T follicular helper cell (primary cell): ENCODE measurements at places on chromosomes 7 and 10.

GRCh38 chr7:150462413-150462812 is 12.0 kb downstream of the GIMAP8 start:
- no peak for DNase-seq

- no peak for DNase-seq
Measured at GRCh38 chr7:149725916-149726315, 47.5 kb downstream of the ZNF467 start.

DNA sequence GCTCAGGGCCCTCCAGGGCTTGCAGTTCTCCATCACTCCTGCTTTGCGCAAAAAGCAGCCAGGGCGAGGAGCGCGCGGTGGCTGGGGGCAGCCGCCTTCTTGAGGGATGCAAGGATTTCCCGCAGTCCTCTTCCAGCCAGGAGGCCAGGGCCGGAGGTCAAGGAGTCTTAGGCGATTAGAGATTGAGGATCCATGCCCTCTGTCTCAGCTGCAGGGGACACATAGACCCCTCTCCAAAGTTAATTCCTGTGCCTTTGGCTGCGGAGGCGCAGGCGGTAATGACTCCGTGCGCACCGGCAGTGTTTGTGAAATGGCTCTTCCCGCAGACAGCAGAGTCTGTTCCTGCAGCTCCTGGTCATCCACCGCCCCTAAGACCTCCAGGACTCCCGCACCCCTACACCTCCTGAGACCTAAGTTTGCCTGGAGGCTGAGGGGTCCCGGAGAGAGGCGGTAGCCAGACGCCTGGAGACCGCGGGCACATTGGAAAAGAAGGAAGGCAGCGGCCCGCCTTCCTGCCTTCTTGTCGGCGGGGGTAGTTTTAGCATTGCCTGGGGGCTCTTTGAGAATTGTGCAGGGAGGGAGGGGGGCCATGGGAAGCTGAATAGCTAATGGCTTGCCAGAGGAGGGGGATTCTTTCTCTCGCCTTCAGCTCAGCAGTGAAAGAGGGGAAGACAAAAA is 3.3 kb upstream of the NEUROG3 start:
- DNase-seq = no peak

DNA sequence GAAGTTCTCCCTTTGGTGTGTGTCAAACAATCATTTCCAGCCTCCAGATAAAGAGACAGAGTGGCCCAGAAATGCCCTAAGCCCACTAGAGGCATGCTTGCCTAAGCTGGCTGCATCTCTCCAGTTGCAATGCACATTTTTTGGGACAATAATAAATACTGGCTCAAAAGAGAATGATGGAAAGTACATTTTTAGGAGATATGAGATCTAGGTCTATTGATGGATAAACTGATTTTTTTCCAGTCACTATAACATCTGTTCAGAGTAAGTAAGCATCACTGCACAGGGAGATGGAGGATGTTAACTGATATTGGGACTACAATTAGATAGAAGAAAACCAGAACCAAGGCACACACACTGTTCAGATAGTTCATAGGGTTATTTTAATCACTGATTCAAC is 553.0 kb downstream of the GRM8 start:
- DNase-seq = no peak

DNA sequence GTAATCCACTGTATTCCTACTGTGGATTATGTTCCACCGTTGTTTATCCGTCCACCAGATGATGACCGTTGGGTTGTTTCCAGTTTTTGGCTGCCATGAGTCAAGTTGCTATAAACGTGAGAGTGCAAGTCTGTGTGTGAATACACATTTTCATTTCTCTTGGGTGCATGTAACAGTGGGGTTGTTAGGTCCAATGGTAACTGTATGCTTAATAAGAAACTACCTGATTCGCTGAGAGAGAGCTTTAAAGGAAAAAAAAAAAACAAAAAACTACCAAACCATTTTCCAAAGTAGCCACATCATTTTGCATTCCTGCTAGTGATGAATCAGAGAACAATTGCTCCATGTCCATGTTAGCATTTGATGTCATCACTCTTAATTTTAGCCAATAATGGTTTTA is 15.9 kb downstream of the UBN2 start:
- DNase-seq = no peak

DNA sequence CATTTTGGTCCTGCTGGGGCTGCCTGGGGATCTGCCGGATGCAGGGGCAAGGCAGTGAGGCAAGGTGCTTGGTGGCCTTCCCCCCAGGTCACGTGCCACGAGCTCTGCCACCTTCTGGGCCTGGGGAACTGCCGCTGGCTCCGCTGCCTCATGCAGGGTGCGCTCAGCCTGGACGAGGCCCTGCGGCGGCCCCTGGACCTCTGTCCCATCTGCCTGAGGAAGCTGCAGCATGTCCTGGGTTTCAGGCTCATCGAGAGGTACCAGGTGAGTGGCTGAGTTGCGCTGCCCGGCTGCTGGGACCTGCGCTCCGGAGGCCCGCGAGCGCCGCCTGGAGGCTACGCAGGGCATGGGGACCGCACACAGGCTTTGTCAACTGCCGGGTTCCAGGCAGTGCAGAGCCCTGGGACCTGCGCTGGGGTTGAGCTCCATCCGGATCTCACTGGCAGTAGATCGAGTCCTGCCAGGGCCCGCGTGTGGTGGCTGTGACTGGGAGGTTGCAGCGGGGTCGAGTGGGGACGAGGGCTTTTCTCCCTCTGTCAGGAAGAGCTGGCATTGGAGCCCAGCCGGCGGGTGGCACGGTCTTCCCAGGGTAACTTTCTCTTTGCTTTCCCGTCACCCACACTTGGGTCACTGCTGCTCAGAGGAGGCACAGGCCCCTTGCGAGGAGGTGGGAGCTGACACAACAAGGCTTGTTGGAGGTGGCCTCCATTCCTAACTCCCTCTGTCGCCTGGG is 21.7 kb downstream of the AMZ1 start:
- peak; percentile 65 for DNase-seq

GRCh38 chr10:75115137-75115536 is 3.7 kb downstream of the SAMD8 start:
- no peak for DNase-seq

DNA sequence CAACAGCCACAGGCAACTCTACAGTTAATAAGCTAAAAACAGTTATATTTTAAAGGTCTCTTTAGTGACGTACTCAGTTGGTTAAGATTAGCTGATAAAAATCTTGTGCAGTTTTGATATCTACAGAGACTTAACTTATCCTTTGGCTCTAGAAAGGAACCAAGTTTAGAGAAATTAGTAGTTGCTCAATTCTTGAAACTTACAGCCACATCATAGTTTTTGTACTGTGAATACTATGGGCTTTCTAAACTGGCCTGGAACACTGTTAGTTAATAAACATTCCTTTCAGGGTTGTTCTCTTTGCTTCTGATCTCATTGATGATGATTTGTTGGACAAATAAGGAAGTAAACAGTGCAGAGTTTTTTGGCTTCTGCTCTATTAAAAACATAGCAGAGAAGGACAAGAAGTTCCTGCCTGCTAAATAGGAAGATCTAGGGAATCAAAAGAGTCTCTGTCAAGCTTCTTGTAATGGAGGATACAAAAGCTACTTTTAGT is 73.1 kb downstream of the MKLN1 start:
- DNase-seq = no peak

GRCh38 chr7:28434510-28434909 is 22.2 kb downstream of the CREB5 start:
- DNase-seq = no peak

DNA sequence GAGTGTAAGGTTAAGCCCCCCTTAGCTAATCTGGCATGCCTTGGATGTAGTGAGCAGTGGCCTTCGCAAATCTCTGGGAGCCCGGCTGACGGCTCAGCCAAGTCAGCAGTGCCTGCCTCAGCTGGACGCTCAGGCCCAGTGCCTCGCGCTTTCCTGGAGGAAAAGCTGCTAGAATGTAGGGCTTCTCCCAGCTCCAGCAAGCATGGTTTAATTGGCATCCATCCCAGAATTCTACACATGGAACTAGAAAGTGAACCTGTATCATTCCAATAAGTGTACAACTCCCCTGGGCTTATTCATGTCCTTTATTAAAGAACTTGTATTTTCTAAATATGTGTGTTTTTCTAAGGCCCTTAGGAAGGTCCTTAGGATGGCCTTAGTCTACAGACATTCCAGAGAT is 287.8 kb upstream of the SHH start:
- no peak for DNase-seq

DNA sequence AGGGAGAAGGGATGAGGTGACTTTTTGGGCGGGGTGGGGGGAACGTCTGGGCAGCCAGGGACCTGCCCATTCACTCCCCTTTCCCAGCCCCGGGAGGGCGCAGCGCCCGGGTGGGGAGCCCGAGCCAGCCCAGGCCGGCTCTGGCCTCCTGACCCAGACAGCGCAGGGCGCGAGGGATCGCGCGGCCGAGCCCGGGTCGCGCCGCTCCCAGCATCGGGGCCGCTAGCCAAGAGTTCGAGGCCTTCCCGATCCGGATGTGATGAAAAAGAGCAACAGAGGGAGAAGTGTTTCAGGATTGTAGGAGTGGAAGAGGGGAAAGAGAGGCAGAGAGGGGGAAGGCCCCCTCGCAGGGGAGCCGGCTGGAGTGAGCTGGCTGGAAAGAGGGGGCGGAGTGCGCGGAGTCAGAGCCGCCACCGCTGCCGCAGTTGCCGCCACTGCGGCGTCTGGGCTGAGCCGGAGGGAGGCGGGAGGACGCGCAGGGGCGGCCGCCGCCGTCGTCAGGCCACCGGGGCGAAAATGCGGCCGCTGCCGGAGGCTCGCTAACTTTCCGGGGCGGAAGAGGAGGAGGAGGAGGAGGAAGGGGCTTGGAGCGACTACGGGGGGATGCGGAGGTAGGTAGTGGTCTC is at the start of gene MDFIC:
Gene MDFIC, plus strand, starts transcription at position 69 of the 626 bp plus-strand sequence. CDS start 940 bp downstream, outside the sequence.
- DNase-seq = peak; percentile 37

DNA sequence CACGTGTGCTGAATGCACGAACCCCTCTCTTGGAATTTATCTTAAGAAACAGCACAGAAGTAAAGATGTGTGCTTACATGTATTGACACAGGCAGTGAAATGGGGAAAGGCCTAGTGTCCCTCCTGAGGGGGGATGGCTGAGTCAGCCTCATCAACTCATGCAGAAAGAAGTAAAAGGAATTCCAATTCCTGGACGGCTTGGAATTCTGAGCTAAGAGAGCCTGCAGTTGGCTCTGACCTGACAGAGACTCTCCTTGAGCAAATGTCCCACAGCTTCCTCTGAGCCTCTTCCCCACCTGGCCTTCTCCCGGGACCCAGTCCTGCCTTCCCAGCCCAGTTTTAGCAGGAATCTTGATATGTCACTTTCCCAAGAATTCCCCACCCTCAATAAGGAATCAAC is 542.4 kb upstream of the ADARB2 start:
- no peak for DNase-seq

GRCh38 chr7:112853422-112853821 is 63.2 kb upstream of the TMEM168 start:
- no peak for DNase-seq

GRCh38 chr10:96968682-96969423 is 136.8 kb downstream of the LCOR start:
- DNase-seq = no peak

GRCh38 chr7:21771906-21772610 is 173.6 kb downstream of the CDCA7L start:
- no peak for DNase-seq

GRCh38 chr10:131961777-131962662 is 19.7 kb downstream of the BNIP3 start:
- no peak for DNase-seq

DNA sequence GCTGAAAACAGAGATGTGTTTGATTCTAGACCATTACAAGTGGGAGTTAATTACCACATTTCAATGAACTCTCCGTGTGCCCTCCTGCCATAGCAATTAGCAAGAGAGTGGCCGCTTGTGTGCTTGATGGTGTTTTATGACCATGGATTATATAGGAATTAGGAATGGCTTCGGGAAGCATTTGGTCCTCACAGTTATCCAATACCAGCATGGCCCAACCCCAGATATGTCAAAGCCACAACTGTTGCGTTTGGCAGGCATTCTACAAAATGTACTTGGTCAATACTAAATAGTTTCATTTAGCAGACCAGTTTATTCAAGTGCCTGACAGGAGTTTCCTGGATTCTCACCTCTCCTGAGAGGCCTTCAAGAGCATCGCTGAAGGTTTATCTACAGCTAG is 509.0 kb upstream of the GALNT17 start:
- DNase-seq = no peak

- DNase-seq = no peak
Measured at GRCh38 chr7:94392393-94392786, 2.3 kb upstream of the COL1A2 start.

GRCh38 chr7:30379131-30379530 is 94.7 kb downstream of the ZNRF2 start:
- DNase-seq = no peak

DNA sequence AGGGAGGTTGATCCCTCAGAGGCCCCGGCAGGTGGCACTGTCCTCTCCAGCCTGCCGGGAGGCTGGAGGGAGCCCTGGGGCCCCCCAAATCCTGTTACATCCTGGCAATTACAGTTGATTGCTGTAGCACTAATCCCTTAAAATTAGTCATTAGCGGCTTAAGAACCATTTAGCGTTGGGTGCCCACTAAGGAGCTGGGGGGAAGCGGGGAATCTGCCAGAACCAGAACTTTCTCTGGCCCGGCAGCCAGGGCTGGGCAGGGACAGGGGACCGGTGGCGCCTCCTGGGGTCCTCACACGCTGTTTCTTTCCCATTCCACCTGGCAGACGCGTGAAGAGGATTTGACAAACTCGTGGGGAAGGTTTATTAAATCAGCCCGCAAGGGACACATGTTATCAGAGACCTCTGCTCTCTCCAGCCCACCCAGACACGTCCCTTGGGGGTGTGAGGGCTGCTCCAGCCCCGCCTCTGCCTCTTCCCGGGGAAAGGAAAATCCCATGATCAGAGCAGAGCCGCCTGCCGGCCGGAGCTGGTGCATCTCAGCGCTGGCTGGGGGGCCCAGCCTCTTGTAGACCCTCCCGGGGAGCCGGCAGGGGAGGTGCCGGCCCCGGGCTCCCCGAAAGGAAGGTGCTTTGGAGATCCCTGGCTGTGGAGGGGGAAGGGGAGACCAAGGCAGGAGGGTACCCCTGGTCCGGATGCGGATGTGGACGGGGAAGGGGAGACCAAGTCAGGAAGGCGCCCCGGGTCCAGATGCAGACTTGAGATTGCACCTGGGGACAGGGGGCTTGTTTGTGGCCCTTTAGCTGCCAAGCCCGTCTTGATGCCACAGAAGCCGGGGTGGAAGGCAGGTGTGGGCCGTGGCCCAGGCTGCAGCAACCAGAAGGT is 142.7 kb downstream of the ELFN1 start:
- no peak for DNase-seq

GRCh38 chr7:133477791-133478190 is 224.9 kb downstream of the EXOC4 start:
- no peak for DNase-seq

- DNase-seq = no peak
Measured at GRCh38 chr10:27625452-27626211, 120.0 kb downstream of the MKX start.

DNA sequence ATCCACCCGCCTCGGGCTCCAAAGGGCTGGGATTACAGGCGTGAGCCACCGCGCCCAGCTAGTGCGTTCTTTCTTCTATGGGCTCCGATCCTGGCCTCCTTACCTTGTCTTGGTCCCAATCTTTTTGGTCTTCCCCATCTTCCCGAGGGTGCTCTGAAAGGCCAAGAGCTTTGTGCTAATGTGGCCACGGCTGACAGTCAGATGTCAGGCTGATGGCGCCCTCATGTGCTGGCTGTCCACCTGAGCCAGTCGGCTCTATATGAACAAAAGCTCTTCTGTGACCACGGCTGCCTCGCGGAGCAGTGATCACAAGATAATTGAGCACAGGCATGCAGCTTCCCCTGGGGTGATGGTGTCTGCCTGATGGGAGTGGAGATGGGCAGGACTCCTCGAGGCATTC is 11.0 kb upstream of the AHCYL2 start:
- no peak for DNase-seq
